8988T (cell line): ENCODE measurements at places on chromosomes 6 and 20.
A peak's percentile ranks its signal among the peaks of the same experiment; 100 is the strongest.

GRCh38 chr20:44970243-44970757, 4.0 kb downstream of the STK4 start:
- DNase-seq, result no peak

GRCh38 chr20:39429726-39430125, 467.6 kb downstream of the DHX35 start:
- no peak for DNase-seq

DNA sequence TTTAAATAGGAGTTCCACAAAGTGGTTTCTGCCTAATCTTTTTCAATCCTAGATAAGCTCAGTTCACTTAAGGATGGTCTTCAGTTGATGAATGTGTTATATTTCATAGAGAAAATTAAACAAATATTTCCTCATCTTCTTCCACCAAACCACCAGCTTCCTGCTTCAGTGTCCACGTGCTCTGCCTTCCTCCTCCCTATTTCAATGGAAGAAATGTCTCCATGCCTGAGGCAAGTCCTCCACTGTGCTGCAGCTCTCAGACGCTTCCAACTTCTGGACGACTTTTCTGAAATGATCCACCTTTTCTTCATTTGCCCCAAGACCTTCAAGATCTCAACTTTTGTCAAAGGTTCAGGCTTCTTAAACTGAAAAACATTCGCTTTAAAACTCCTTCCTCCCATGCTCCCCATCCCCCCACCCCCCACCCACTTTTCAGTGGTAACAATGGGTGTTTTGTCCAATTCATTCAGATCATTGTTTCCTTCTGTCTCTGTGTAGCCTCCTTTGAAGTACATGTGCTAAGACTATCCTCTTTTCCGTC, 25.3 kb upstream of the FABP7 start:
- no peak for DNase-seq

GRCh38 chr6:16400248-16400760, 161.9 kb downstream of the GMPR start:
- no peak for DNase-seq

GRCh38 chr6:137000825-137001224, 43.9 kb downstream of the IL20RA start:
- DNase-seq, result no peak

DNA sequence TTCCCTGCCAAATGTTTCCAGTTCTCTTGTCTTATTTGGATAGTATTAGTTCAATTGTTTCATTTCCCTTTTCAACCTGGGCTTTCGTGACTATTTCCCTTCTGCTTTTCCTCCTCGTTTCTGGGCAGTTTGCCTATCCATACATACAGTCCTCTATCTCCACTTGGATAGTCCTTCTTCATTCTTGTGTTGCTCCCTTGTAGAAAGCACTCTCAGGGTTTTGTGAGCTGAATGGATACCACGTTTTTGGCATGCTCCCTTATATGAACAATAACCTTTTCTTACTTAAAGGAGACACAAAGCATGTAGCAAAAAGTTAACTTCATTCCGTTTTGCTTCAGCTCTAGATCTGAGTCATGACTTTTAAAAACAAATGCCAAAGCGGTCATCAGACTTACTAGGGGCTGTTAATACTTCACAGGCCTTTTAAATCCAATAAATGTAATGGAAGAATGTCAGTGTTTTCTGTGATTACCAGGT, 16.6 kb downstream of the CRYBG1 start:
- DNase-seq, result no peak

DNA sequence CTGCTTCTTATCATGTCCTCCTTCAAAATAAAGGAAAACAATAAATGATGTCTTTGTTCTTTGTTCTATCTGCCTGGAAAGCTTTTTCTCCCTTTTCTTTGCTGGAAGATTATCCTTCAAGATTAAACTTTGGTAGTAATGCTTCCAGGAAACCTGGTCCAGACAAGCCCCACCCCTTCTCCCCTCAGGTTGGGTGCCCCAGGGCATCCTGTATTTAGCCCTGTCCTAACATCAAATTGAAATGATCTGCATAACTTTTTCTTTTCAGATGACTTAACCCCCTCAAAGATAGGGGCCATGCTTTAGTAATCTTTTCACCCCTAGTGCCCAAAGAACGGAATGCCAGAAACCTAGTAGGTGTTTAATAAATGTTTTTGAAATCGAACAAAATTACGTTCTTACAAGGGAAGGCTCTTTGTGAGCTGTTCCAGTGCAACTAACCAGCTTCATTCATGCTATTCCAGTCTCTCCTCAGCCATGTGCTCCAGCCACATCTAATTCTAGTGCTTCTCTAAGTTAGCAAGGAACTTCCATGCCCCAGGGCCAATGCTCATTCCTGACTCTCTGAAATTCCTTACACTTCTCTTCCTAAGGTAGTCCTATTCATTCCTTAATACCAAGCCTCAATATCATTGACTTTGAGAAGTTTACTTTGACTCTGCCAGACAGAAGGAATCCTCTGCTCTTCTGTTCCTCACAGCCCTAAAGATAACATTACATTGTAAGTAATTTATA, 135.6 kb upstream of the BACH2 start:
- DNase-seq, result no peak

DNA sequence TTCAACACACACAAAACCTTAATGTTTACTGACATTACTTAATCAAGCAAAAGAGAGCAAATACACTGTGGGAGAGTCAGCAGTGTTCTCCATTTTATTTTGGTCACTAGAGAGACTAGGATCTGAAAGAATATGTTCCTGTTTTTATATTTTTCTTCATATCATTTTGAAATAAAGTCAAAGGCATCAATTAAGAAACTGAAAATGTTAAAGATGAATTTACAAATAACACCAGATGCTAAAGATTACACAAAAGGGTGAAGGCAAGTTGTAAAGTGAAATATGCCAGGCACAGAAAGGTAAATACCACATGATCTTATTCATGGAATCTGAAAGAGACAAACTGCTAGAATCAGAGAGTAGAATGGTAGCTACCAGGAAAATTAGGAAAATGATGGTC, 60.3 kb upstream of the FABP7 start:
- no peak for DNase-seq

DNA sequence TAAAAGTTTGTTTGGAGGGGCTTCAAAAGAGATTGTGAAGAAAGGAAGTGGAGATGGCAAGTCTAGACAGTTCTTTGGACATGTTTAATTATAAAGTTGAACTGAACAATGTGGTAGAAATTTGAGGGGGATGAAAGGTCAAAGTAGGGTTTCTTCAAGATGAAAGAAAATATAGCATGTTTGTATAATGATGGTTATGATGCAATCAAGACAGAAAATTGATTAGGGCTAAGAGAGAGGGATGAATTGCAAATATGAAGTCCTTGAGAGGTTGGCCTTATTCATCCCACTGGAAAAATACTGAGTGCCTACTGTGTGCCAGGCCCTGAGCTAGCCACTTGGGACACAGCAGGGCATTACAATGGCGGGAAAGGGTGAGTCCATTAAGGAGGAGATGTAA, 37.6 kb downstream of the NHSL1 start:
- no peak for DNase-seq

- DNase-seq, result no peak
These were observed 14.1 kb downstream of the UBE3D start for GRCh38 chr6:83051377-83052172.

DNA sequence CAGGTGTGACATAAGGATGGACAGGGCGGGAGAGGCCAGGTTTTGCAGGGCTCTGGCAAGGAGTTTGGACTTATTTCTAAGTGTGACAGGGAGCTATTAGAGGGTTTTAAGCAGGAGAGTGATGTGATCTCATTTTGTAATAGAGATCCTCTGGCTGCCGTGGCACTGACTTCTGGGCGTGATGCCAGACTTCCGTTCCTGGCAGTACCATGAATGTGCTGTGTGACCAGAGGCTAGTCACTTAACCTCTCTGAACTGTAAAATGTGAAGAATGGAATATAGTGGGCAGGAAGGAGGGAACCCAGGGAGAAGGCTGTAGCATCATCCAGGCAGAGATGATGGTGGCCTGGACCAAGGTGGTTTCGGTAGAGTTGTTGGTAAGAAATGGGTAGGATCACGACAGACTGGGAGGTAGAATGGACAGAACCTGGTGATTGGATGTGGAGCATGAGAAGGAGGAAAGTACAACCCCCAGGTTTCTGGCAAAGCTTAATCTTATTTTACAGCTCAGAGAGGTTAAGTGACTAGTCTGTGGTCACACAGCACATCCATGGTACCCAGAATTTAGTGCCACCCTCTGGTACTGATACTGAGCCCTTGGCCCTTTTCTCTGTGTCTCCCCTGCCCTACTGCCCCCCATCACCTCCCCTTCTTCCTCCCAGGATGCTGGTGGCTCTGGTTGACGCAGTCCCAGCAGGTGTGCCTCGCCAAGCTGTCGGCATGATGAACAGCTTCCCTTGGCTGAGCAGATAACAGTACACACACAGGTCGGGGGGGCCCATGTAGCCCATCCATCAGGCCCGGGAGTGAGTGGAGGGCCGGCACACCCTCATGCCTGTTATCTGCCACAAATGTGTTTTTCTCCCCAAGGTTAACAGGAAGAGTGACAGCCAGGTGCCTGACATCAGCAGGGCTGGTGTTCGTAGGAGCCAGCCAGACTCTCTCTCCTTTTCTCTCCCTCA, 52.9 kb upstream of the CTNNBL1 start:
- no peak for DNase-seq

GRCh38 chr6:48281217-48281616, 170.2 kb upstream of the PTCHD4 start:
- no peak for DNase-seq

DNA sequence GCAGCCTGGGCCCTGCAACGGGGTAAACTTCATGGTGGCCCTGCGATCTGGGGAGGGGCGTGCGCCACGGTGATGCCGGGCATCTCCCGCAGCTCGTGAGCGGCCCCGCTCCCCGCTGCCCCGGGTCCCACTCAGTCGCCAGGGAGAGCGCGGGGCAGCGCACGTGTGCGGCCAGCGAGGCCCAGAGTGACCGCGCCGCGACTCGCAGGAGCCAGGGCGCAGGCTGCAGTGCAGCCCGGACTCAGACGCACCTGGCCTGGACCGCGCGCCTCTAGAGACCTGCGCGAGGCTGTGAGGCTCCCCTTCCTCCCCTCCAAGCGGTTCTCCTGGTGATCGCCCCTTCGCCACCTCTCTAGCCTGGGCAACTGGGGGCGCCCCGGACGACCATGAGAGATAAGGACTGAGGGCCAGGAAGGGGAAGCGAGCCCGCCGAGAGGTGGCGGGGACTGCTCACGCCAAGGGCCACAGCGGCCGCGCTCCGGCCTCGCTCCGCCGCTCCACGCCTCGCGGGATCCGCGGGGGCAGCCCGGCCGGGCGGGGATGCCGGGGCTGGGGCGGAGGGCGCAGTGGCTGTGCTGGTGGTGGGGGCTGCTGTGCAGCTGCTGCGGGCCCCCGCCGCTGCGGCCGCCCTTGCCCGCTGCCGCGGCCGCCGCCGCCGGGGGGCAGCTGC, 652 bp downstream of the BMP6 start:
- peak; percentile 86 for DNase-seq

DNA sequence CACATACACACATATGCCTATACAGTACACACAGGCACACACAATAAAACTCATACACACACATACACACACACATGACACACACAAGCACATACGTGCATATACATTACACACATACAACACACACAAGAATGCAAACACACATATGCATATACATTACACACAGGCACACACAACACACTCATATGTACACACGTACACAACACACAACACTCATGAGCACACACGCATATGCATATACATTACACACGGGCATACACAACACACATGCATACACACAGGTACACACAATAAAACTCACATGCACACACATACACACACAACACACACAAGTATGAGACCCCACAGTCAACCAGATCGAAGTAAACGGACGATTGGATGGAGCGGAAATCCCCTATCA, 238.2 kb downstream of the ERMARD start:
- no peak for DNase-seq

GRCh38 chr20:49888212-49889000, 26.9 kb downstream of the SPATA2 start:
- peak; percentile 80 for DNase-seq

GRCh38 chr20:47423586-47423985, 67.1 kb upstream of the ZMYND8 start:
- DNase-seq, result no peak

GRCh38 chr6:41687501-41688175, 47.8 kb downstream of the TFEB start:
- DNase-seq, result no peak

DNA sequence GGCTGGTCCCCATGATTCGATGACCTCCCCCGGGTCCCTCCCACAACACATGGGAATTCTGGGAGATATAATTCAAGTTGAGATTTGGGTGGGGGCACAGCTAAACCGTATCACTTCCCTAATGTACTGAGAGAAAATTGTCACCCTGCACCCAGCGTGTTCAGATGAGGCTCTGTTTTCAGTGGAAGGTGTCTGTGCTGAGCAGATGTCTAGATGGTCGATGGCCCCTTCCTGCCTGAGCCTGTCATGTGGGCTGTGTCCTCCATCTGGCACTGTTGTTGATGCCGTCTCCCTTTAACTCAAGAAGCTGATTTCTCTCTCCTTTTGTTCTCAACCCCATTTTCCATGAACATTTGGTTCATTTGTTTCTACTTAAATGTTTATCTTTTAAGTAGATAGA, 37.0 kb downstream of the TMEM181 start:
- no peak for DNase-seq

DNA sequence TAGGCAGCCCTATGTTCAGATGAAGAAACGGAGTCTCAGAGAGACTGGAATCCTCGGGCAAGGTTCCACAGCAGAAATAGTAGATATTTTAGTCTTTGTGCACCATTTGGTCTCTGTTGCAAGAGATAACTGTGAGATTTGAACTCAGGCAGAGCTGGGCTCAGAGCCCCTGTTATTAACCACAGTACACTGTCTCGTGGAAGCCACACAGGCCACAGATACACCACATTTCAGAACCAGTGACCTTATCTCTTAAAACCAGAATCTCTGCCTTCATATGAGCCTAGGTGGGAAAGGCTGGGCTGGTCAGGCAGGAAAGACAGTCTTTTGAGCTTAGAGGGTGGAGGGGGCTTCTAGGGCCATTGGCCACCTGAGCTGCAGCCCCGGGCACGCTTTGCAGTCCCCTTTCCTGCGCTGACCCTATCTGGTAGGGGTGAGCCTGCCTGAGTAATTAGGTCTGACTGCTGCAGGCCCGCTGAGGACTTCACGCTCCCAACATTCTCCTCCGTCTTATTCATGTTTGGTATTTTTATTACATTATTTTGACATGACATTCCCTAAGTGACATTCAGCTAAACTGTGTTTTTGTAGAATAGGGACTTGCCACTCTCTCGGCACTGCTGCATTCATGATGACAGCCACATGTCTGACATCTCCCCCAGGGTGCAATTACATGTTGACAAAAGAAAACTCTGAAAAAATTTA, 71.1 kb downstream of the KCNB1 start:
- DNase-seq, result no peak

DNA sequence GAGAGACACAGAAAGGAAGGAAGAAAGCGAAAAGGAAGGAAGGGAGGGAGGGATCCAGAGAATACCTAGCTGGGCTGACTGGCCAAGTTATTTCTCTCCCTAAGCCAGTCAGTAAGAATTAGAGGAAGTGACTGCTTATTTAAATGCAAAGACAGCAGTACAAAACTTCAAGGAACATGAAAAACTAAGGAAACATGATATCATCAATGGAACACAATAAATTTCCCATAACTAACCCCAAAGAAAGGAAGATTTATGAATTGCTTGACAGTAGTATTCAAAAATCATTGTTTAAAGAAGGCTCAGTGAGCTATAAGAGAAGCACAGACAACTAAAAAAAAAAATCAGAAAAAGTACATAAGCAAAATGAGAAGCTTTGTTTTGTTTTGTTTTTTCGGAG, 252.3 kb upstream of the SASH1 start:
- no peak for DNase-seq
